Hippocampal formation (tissue), 2 donors: ENCODE measurements at places on chromosomes 5 and 9.

DNA sequence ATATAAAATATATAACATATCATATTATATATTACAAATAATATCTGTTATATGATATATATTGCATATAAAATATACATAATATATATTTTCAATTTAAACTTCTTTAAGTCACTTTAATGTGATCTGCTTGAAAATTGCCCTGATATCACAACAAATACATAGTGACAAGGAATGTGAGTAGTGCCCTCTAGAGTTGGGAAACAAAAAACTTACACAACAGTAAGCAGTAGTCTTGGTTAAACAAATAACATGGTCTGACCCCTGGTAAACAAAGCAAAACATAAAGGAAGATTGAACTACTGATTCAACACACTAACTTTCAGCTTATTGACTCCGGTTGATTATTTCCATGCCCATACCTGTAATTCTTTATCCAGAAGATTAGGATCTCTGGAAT is 188.3 kb upstream of the NMUR2 start:
- DNase-seq, result no peak

GRCh38 chr9:114487607-114488300 is 17.5 kb downstream of the WHRN start:
- DNase-seq, result peak; percentile 60

- no peak for DNase-seq
These were observed 335.8 kb upstream of the ACTBL2 start for GRCh38 chr5:57818397-57818796.

- DNase-seq, result no peak
These were observed 133.7 kb downstream of the ROR2 start for GRCh38 chr9:91816356-91816755.

- DNase-seq, result no peak
These were observed 93.4 kb downstream of the PLK2 start for GRCh38 chr5:58366461-58366860.

- DNase-seq, result no peak
These were observed 13.0 kb upstream of the C9orf72 start for GRCh38 chr9:27586304-27586703.

DNA sequence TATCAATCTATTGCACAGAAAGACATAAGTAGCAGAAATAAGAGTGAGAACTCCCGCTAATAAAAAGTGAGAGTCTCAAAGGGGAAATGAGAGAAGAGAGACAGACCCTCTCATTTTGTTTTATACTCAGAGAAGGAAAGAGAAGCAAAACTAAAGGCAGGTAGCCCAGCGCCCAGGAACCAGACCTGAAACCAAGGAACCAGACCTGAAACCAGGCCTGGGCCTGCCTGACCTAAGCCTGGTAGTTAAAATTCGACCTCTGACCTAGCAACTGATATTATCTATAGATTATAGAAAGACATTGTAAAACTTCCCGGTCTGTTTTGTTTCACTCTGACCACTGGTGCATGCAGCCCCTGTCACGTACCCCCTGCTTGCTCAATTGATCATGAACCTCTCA is 134.5 kb upstream of the SEMA6A start:
- no peak for DNase-seq

- DNase-seq, result no peak
These were observed 287.1 kb downstream of the IZUMO3 start for GRCh38 chr9:24258626-24259025.

- no peak for DNase-seq
These were observed 789 bp downstream of the COL27A1 start for GRCh38 chr9:114155995-114156656.

DNA sequence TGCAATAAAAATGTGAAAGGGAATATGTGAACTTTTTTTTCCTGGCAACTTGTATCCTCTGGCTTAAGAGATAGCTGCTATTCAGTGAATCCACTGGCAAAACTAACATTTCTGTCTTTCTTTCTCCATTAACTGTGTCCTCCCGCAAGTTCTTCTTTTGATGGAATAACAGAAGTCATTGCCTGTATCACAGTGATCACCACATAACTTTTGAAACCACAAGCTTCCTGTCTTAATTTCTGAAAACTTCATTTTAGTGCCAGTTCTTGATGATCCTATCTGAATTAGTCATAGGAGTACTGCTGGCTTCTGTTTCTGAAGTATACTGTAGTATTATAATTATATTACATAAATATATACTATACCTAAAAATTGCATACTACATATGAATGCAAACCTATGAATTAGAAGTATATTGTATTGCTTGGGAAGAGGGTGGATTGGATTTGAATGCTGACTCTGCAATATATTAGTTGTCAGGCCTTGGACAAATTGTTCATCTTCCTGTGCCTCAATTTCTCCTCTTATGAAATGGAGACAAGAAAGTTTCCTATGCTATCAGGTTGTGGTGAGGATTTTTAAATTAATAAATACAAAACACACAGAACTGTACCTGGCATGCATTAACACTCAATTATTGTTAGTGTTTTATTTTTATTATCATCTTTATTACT is 441.6 kb downstream of the CETN3 start:
- no peak for DNase-seq

DNA sequence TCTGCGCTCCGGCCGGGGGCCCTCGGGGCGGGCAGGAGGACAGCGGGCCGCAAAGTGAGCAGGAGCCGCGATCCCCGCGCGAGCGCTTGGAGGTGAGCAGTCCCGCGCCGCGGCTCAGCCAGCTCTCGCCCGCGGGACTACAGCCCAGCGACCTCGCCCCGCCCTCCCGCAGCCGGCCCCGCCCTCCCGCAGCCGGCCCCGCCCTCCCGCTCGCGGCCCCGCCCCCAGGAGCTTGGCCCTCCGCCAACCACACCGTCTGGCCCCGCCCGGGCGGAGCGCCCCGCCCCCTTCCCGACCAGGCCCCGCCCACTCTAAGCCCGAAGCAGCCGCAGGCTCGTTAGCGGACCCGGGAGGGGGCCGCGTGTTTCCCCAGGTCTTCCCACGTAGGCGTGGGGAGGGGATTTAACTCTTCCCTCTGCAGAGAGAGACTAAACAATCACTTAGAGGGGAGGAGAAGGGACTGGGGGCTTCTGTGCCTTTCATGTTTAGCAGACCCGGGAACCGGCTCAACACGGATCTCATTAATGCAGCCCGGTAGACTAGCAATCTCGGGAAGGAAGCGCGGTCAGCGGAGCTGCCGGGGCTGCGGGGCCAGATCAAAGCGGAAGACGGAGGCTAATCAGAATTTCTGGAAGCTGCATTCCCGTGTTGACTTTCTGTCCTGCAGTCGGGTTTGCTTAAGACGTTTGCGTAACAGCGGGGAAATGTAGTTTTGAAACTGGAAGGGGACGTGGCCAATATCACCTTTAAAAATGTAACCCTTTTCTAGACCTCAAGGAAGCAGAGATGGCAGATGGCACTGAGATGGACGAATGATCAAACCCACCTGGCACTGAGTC is at the start of gene MYO10:
Gene MYO10, minus strand, starts transcription at position 139 of the 839 bp plus-strand sequence. CDS start 480 bp downstream, outside the sequence.
- DNase-seq, result no peak

GRCh38 chr5:83518319-83519061 is 46.9 kb downstream of the VCAN start:
- DNase-seq, result no peak

DNA sequence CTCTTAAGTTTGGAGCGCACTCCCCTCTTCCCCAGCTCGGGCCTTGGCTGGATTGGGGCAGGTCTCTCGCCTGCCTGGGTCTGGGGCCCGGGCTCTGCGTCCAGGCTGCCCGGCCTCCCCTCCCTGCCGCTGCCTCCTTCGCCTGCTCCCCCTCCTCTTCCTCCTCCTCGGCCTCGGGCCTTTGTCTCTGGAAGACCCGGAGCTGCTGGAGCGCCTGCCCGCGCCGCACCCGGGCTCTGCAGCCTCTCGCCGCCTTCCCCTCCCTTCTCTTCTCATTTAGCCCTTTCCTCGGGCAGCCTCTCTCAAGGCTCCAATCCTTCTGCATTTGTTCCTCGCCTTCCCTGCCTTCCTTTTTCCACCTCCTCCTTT is 218.5 kb downstream of the C9orf50 start:
- DNase-seq, result no peak

- DNase-seq, result no peak
These were observed 121.1 kb downstream of the CAVIN4 start for GRCh38 chr9:100698945-100699344.

- DNase-seq, result no peak
These were observed 283.2 kb downstream of the ANXA1 start for GRCh38 chr9:73434826-73435225.

GRCh38 chr9:121434969-121435368 is 64.7 kb downstream of the GGTA1 start:
- DNase-seq, result no peak

GRCh38 chr9:92501671-92502393 is 19.5 kb upstream of the ASPN start:
- DNase-seq, result no peak

GRCh38 chr5:122656160-122656559 is 118.7 kb upstream of the SNX2 start:
- DNase-seq, result no peak

GRCh38 chr9:110308633-110309038 is 29.0 kb downstream of the TXNDC8 start:
- DNase-seq, result no peak

DNA sequence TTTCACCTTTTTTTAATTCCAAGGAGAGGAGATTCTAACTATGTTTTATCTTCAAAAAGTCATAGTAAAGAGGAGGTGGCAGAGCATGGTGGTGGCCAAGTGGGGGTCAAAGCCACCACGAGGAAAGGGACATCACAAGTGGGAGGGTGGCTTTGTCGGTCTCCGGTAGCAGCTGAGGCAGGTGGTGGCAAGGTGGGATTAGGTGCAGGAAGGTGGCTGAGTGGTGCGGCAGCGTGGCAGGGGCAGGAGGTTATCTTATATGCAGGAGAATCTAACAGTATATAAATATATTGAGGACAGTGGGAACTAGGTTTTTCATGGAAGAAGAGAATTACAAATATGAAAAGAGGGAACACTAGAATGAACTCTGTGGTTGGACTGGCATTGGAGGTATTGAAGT is 196.8 kb downstream of the FSTL4 start:
- no peak for DNase-seq

- DNase-seq, result no peak
These were observed 354.3 kb upstream of the CDH9 start for GRCh38 chr5:27392716-27393115.

- DNase-seq, result no peak
These were observed 8.3 kb downstream of the AHRR start for GRCh38 chr5:329768-330167.

GRCh38 chr9:99749641-99750040 is 72.0 kb upstream of the NR4A3 start:
- DNase-seq, result no peak

DNA sequence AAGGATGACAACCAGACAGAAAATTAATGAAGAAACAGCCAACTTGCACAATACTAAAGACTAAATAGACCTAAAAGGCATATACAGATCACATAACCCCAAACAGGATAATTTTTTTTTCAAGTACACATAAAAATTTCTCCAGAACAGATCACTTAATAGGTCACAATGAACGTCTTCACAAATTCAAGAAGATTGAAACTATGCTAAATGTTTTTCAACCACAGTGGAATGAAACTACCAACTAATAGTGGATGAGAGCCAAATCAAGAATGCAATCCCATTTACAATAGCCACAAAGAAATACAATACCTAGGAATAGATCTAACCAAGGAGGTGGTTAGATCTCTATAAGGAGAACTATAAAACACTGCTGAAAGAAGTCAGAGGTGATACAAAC is 145.8 kb downstream of the TMEM232 start:
- no peak for DNase-seq

DNA sequence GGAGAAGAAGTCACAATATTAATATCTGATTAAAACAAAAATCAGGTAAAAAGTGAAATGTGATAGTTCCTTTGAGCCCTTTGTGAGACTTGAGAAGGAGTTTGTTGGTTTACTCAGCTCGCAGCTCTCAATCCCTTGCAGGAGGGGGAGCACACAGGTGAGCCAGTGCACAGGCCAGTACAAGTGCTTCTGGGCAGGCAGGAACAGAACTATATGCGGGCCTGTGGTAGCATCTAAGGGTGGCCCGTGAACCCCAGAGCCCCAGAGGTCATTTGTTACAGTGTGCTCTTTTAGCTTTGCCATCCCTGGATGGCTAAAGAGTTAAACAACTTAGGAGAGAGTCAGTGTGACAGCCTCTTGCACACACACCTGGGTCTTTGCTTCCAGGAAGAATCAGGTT is 215.3 kb upstream of the EDIL3 start:
- DNase-seq, result no peak

DNA sequence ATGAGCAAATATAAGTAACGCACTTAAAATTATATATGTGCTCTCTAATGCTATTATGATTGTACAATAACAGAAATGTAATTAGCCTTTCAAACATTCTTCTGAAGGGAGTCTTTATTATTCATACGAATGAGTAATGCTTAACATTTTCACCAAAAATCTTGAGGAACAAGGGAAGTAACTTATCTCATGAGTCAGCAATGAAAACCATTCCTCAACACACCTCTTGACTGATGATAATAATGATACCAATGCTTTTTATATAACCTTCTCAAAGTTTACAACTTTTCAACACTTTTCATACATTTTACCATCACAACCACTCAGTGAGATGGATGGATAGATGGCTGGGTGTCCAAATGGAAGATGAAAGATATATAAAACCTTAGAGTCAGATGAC is 369.3 kb downstream of the BNC2 start:
- no peak for DNase-seq

GRCh38 chr9:101832486-101832885 is 94.0 kb upstream of the GRIN3A start:
- DNase-seq, result no peak

DNA sequence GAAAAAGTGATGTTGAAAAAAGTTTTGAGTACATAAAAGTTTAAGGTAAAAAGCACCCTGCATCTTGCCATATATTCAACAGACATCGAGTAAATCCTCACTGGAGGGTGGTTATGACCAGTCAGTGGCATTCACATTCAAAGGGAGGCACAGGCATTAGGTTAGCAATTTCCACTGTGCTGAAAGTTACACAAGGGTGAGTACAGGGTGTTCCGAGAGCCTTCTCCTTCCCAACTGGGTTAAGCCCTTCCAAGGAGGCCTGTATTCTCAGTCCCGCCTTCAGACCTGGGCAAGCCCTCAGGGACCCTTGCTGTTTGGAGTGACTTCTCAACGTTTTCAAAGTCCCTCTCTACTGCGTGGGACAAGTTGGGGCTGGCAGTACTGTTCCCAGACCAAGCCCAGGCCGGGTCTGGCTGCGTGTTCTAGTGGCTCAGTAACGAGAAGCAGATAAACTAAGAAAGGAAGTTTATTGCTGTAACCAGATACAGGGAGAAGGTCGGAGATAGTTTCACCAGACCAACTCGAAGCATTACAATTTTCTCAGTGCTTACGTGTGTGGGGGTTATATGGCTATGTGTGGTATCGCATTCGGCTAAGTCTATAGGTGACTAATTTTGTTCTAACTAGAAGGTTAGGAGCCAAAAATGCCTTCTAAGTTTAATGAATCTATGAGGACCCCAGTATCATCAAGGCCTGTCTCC is 13.0 kb upstream of the SETX start:
- DNase-seq, result no peak

- DNase-seq, result no peak
These were observed 3.6 kb downstream of the SUSD3 start for GRCh38 chr9:93061791-93062763.
